ENCODE measurements at places on chromosomes 2 and 18.
A peak's percentile ranks its signal among the peaks of the same experiment; 100 is the strongest.

DNA sequence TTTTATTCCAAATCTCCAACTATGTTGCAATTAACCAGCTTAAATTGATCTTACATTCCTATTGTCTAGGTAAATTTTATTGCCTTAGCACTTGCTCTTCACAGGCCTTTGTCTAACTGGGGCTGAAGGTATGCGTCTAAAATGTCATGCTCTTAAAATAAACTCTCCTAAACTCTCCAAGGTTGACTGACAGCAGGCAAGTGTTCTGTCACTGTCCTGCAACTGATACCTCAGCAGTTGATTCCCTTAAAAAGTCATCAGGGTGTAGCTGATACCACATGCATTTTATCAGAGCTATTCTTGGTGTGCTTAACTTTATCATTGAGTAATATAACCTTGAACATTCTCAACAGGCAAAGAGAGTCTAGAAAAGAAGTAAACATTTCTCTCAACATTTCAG lies 680 bp downstream of the TTN start:
- DNase-seq: no peak

- no peak for DNase-seq
Observed at GRCh38 chr2:217625557-217626169, 377.1 kb downstream of the TNS1 start.

DNA sequence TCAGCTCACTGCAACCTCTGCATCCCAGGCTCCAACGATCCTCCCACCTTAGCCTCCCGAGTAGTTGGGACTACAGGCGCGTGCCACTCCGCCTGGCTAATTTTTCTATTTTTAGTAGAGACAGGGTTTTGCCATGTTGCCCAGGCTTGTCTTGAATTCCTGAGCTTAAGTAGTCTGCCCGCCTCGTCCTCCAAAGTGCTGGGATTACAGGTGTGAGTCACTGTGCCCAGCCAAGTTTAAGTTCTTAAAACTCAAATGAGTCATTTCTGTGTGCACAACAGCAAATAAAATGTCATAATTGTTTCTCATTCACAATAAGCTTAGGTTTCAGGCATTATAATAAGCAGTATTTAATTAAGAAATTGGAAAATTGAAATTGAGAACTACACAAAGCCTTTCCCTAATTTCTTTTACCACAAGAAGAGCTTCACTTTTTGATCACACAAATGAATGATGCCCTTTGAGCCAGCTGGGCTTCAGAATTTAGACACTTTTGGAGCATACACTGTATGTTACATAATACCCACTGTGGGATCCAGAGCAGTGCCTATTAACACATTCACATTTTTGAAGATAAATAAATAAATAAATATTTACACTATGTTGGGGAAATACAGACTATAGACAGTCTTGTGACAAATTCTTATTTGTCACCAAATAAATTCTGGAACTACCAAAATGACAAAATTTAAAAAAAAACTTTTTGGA lies 8.6 kb upstream of the ME2 start:
- DNase-seq: peak; percentile 77

- peak; percentile 65 for DNase-seq
Observed at GRCh38 chr18:9135912-9136314, 668 bp upstream of the ANKRD12 start.
